Activated T-helper 1 cell treated with anti-CD3 and anti-CD28 coated beads, Interleukin-12 subunit alpha, Interleukin-12 subunit beta, Interleukin-2, Interleukin-4 antibody, amounts not matched to agents 30 ng/mL and 10 ng/mL and 1 ng/mL, durations not matched to agents 14 hours and 24 hours and 36 hours (primary cell): ENCODE measurements at places on chromosomes 3 and 15.

GRCh38 chr15:76181705-76182107 is 121.9 kb downstream of the TMEM266 start:
- peak; percentile 33 for DNase-seq
- peaks cover 10% of the 10 kb centered on the region for H3K4me1 ChIP-seq
- peaks cover 40% of the 10 kb centered on the region for H3K27me3 ChIP-seq
- no peaks in the 10 kb centered on the region for H3K36me3 ChIP-seq
- H3K4me3 ChIP-seq, result peak overlapping the region; percentile 0

DNA sequence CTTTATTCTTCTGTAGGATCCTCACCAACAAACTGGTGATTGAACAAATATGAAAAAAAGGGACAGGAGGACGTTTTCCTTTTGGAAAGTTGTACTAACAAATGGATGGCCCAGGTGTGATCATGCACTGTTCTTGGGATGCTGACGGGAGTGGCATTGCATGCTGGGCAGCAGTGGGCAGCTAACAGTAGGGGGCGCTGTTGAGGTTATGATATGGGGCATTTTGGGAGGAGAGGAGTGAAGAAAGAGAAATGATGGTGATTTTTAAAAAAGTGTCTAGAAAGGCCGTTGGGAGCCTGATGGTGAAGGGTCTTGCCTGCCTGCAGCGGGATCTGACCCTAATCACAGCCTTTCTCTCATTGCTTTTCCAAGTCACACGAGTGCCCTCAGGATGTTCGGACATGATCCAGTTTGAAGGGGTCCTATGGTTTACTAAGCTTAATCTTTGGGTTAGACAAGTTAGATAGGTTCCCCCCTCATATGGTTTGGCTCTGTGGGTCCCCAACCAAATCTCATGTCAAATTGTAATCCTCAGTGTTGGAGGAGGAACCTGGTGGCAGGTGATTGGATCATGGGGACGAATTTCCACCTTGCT is 46.2 kb upstream of the PRTG start:
- no peaks in the 10 kb centered on the region for H3K4me1 ChIP-seq
- no peaks in the 10 kb centered on the region for H3K36me3 ChIP-seq
- H3K27me3 ChIP-seq, result peaks cover 3% of the 10 kb centered on the region
- peak; percentile 23 for DNase-seq
- no peak overlapping the region for H3K4me3 ChIP-seq
- H3K27ac ChIP-seq, result no peak overlapping the region

DNA sequence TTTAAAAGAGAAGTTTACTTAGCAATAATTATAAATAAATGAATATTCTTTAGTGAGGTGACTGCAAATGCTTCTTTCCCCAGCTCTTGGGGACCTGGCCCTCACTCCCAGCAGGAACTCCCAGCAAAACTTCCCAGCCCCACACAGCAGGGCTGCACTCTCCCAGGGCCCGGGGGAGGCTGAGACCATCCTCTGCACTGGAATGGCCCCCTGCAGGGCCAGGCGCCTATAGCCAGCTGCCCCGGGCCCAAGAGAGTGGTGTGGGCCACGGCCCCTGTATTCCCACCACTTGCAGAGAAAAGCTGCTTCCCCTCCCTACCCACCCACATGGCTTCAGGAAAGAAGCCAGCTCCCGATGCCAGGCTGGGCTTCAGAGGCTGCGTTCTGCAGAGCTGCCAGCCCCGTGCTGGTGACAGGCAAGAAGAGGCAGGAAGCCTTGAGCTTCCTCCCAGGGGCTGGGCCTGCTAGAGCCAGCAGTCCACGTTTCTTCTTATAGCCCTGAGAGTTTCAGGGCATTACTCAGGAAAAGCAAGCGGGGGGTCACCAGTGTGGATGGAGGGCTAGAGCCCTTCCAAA is 20.0 kb downstream of the IDH2 start:
- H3K4me3 ChIP-seq, result no peak overlapping the region
- H3K36me3 ChIP-seq, result peaks cover 26% of the 10 kb centered on the region
- H3K27ac ChIP-seq, result no peak overlapping the region
- no peak for DNase-seq
- no peaks in the 10 kb centered on the region for H3K27me3 ChIP-seq
- H3K4me1 ChIP-seq, result peaks cover 4% of the 10 kb centered on the region

DNA sequence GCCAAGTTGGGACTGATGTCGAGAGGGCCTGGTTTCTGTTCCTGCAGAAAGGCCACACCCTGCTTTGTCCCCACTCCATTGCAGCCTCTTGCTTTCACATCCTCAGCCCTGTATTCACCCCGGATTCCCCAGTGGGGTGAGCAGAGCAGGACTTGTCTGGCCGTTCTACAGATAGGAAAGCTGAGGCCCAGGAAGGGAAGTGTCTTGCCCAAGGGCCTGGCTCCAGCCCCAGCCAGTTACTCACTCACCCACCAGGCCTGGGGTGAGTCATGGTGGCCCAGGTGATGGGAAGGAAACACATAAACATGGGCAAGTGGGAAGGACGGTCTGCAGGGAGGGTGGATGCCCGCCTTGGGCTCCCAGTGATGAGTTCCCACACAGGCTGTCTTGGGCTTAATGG is 6.1 kb upstream of the DUSP7 start:
- no peak for DNase-seq
- no peaks in the 10 kb centered on the region for H3K36me3 ChIP-seq
- H3K27ac ChIP-seq, result no peak overlapping the region
- H3K4me1 ChIP-seq, result peaks cover 10% of the 10 kb centered on the region
- H3K27me3 ChIP-seq, result peaks cover 2% of the 10 kb centered on the region

DNA sequence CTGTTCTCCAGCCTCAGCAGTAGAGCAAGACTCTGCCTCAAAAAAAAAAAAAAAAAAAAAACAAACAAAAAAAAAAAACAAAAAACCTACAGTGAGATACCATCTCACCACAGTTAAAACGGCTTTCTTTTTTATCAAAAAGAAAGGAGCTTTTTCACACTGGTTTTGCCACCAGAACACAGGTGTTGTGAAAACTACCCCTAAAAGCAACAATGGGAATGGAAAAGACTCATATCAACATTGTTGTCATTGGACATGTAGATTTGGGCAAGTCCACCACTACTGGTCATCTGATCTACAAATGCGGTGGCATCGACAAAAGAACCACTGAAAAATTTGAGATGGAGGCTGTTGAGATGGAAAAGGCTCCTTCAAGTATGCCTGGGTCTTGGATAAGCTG is 24.8 kb upstream of the SLC25A38 start:
- DNase-seq, result no peak
- H3K27me3 ChIP-seq, result no peaks in the 10 kb centered on the region
- H3K36me3 ChIP-seq, result peaks cover 18% of the 10 kb centered on the region
- H3K27ac ChIP-seq, result peak overlapping the region; percentile 64
- peaks cover 59% of the 10 kb centered on the region for H3K4me1 ChIP-seq
- peak overlapping the region; percentile 23 for H3K4me3 ChIP-seq

DNA sequence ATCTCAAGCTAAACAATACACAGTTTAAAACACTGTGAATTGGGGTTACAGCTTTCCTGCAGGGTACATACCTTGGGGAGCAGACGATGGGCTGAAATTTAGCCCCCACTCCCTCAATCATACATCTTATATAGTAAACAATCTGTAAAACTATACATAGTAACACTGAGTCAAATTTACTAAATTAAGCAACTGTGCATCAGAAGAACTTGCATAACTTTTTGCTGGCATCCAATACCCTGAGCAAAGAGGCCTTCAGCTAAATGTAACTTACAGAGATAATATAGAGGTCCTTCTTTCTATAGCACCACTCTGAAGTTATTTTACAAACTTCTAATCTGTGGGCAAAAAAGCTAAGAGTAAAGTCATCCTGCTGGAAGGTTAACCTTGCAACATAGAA is 603.6 kb upstream of the TGFBR2 start:
- no peak overlapping the region for H3K27ac ChIP-seq
- no peak overlapping the region for H3K4me3 ChIP-seq
- no peak for DNase-seq
- peaks cover 3% of the 10 kb centered on the region for H3K4me1 ChIP-seq

- H3K4me3 ChIP-seq, result no peak overlapping the region
- DNase-seq, result no peak
- peaks cover 54% of the 10 kb centered on the region for H3K4me1 ChIP-seq
- no peaks in the 10 kb centered on the region for H3K27me3 ChIP-seq
- peak overlapping the region; percentile 42 for H3K27ac ChIP-seq
- H3K36me3 ChIP-seq, result peaks cover 37% of the 10 kb centered on the region
Observed at GRCh38 chr15:31383139-31383538, 56.5 kb downstream of the KLF13 start.

- peaks cover 9% of the 10 kb centered on the region for H3K4me1 ChIP-seq
- no peak overlapping the region for H3K27ac ChIP-seq
- peaks cover 28% of the 10 kb centered on the region for H3K27me3 ChIP-seq
- no peak overlapping the region for H3K4me3 ChIP-seq
- no peak for DNase-seq
Observed at GRCh38 chr3:150928234-150928633, 23.0 kb upstream of the MINDY4B start.

DNA sequence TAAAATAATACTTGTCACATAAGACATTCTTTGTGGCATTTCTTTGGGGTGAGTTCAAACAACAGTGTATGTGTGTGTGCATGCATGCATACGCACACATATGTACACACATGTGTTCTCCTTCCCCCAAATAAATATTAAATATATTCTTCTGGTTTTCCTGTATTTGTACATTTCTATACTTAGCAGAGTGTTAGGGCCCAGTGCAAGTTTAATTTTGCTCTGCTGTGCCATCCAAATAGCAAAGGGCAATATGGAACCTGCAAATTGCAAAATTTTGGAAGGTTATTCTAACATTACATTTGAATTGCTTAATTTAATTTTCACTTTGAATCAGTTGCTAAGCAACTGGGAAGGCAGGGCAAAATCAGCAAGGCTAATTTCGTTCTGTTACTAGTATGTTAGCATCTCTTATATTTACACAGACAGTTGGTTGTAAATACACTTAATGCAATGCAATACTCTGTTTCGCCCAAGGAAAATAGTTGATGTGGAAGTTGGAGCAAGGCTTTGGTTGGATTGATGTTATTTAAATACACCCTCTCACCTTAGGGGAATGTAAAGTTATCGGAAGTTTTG is 130.4 kb downstream of the ITPR1 start:
- H3K36me3 ChIP-seq, result peaks cover 9% of the 10 kb centered on the region
- H3K27me3 ChIP-seq, result no peaks in the 10 kb centered on the region
- H3K27ac ChIP-seq, result no peak overlapping the region

DNA sequence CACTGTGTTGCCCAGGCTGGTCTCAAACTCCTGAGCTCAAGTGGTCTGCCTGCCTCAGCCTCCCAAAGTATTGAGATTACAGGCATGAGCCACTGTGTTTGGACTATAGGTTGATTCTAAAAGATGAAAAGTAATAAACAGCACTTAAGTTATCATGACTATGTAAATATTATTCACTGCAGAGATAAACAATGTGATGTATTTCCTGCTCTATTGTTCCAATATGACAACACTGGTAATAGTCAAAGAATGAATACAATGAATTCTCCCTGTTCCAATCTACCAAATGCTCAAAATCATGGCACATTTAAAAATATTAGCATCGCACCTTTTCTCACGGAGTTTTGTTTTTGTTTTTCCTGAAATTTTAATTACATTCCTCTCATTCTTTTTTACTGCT is 36.8 kb upstream of the TBL1XR1 start:
- H3K27ac ChIP-seq, result no peak overlapping the region
- peaks cover 3% of the 10 kb centered on the region for H3K36me3 ChIP-seq
- DNase-seq, result no peak
- no peak overlapping the region for H3K4me3 ChIP-seq
- H3K27me3 ChIP-seq, result no peaks in the 10 kb centered on the region

DNA sequence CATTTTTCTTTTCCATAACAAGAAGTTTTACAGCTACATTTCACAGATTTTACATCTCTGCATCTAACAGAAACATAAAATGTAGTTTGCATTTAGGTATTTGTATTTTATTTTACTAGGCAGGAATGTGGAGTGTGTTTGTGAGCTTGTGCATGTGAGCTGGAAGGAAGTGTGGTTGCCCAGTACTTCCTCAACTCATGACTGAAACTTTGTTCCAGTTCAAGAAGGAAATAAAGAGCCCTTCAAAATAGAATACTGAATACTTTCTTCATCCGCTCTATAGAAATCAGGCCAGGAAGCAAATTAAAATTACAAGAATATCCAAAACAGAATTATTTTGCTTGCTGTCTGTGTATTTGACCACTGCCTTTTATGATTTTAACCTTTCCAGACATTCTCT is 81.3 kb downstream of the CHL1 start:
- H3K4me3 ChIP-seq, result no peak overlapping the region
- H3K27ac ChIP-seq, result no peak overlapping the region

DNA sequence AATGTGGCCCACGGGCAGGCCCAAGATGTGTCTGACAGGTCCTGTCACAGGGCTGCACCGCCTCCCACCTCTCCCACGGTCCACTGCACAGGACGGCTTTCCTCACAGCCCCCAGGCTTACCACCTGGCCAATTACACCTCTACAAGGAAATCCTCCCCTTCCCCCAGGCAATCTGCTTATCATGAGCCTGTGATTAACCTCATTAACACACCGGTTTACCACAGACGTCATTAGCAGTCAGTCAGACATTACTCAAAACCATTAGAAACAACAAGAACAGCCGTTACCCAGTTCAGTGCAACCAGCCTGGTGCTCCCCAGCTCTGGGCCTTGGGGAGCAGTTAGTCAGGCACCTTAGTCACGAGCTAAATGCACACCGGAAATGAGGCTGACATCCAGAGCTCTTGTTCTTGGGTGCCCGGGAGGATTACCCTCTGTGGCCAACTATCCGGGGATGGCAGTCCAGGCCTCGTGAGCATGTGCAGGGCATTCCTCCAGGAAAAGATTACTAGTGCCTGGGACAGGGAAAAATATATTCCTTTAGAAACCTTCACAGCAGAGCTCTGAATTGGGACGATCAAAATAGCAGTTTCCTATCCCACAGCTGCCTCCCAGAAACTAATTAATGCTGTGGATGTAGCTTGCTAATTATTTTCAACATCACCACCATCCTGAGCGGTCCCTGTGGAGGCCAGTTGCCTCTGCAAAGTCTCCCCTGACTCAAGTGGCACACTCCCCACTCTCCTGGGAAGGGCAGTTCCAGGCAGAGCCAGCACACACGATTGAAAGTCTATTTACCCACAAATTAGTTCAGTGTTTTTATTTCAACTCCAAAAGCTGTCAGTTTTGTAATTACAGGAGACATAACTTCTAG is 117.4 kb upstream of the ZBED2 start:
- H3K36me3 ChIP-seq, result peaks cover 30% of the 10 kb centered on the region
- no peak overlapping the region for H3K4me3 ChIP-seq
- peaks cover 11% of the 10 kb centered on the region for H3K4me1 ChIP-seq
- DNase-seq, result no peak

DNA sequence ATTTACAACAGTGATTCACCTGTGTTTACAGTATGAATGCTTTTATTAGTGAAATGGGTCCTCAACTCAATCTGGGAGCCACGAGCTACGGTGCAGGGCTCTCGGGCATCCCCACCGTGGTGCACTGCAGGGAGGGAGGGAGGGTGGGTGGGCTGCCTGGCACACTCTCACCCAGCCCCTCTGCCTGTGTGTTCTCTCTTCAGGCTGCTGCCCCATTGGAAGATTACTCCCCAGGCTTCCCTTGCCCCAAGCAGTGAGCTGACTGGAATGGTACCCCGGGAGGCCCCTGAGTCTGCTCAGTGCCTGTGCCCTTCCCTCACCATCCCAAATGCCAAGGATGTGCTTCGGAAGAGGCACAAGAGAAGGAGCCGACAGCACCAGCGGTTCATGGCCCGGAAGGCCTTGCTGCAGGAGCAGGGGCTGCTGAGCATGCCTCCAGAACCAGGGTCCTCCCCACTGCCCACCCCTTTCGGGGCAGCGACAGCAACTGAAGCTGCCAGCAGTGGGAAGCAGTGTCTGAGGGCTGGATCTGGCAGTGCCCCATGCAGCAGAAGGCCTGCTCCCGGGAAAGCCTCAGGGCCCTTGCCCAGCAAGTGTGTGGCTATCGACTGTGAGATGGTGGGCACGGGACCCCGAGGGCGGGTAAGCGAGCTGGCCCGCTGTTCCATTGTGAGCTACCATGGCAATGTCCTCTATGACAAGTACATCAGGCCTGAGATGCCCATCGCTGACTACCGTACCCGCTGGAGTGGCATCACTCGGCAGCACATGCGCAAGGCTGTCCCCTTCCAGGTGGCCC is 5.0 kb downstream of the AEN start:
- peaks cover 81% of the 10 kb centered on the region for H3K36me3 ChIP-seq
- H3K4me1 ChIP-seq, result peaks cover 86% of the 10 kb centered on the region
- no peak for DNase-seq
- peak overlapping the region; percentile 31 for H3K4me3 ChIP-seq
- H3K27me3 ChIP-seq, result no peaks in the 10 kb centered on the region
